ENCODE measurements at places on chromosomes 2 and 18.
A peak's percentile ranks its signal among the peaks of the same experiment; 100 is the strongest.

DNA sequence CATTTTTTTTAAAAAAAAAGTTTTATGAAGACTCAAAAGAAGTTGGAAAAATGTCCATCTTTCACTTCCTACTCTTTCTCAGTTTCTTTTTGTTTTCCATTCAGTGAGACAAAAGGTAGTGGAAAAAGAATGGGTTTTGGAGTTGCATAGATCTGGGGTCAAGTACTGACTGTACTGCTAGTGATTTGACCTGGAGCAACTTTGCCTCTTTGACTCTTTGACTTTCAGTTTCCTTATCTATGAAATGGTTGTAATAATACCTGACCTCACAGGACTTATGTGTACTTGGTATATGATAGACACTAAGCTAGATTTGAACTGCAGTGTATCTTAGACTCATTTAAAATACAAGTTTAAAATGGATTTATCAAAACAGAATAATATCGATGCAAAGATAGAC is 3.5 kb upstream of the KCNE4 start:
- DNase-seq, result no peak

GRCh38 chr18:6414118-6414722 is 491 bp downstream of the L3MBTL4 start:
- DNase-seq, result no peak

GRCh38 chr2:231482806-231483391 is 18.6 kb upstream of the NCL start:
- DNase-seq, result peak; percentile 59

DNA sequence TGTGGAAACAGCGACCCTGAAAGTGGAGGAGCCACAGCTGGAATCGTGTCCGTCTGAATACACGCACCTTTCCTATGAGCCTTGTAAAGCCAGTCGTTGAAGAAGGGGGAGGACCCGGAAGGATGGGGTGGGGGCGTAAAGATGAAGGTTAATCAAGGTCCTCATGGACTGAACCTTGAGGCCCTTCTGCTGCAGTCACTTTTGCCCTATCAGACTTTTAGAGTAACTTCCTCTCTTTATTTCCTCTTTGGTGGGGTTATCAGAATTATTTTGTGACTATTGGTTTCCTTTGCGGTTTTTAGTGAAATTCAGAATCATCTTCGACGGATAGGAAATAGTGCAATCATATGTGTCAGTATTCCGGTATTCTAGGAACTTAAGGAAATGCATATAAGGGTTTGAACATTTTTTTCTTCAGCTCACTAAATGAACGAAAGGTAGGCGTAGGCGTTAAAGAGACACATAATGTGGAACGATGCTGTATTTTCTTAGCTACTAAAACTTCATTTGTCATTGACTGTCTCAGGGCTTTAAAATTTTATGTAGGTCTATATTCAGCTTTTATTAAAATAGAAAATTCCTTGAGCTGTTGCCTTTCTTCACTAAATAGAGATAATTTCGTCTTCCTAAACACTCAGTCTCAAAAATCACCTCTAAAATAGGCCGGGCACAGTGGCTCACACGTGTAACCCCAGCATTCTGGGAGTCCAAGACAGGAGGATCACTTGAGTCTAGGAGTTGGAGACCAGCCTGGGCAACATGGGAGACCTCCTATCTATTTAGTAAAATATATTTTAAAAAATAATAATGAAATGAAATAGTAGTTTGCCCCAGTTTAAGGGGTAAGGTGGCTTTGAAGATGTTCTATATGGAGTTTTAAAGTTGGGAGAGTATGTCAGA is 1.4 kb upstream of the YES1 start:
- DNase-seq, result no peak

- DNase-seq, result peak; percentile 89
Measured at GRCh38 chr2:11738589-11739436, 7.6 kb upstream of the LPIN1 start.

DNA sequence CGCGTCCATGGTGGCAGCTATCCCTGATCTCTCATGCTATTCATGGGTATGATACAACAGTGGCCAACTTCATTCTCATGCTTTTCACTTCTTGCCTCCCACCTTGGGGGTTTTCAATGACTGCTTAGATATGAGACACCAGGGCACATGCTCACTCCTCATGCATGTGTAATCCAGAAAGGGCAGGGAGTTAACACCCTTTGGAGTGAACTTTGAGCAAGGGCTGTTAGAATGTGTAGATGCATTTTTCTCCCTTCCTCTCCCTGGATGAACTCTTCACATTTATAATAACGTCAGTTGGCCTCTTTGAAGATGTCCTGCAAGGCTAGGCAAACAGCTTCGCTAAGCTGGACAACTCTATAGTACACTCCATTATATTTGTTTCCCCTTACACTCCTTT is 56.7 kb downstream of the DPP10 start:
- DNase-seq, result no peak

DNA sequence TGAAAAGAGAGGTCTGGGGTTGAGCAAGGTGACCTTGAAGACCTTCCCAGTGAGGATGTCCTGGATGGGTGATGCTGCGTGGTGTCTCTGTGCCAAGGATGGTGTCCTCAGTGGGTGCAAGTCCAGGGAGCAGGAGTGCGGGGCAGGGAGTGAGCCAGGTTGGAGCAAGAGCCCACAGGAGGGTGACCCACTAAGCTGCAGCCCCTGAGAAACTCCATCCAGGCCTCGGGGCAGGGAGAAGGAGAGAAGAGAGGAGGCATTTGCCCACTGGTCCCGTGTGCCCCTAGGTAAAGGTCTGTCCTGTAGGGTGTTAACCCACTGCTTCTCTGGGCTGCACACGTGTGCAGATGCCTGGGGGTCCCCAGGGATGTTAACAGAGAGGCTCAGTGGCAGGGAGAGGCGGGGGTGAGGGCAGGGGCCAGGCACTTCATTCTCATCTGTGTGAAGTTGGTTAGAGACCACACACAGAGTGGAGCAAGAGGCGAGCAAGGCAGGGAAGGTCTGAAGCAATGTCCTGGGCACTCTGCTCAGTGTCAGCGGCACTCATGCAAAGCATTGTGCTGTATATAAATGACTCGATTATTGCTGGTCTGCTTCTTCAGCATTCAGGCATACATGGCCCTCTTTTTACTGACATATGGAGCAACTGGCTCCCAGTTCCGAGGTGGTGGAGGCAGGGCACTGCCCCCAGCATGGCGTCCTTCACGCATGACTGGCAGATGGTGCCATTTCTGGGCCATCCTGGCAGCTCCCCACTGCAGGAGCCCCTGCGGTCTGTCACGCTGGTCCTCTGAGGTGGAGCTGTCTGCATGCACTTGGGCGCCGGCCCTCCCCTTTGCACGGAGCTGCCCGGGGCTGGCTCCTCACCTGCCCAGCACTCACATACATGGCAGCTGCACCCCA is 117.2 kb upstream of the HS6ST1 start:
- DNase-seq, result no peak

- DNase-seq, result peak; percentile 46
Measured at GRCh38 chr18:62957885-62958472, 242.6 kb downstream of the PHLPP1 start.

DNA sequence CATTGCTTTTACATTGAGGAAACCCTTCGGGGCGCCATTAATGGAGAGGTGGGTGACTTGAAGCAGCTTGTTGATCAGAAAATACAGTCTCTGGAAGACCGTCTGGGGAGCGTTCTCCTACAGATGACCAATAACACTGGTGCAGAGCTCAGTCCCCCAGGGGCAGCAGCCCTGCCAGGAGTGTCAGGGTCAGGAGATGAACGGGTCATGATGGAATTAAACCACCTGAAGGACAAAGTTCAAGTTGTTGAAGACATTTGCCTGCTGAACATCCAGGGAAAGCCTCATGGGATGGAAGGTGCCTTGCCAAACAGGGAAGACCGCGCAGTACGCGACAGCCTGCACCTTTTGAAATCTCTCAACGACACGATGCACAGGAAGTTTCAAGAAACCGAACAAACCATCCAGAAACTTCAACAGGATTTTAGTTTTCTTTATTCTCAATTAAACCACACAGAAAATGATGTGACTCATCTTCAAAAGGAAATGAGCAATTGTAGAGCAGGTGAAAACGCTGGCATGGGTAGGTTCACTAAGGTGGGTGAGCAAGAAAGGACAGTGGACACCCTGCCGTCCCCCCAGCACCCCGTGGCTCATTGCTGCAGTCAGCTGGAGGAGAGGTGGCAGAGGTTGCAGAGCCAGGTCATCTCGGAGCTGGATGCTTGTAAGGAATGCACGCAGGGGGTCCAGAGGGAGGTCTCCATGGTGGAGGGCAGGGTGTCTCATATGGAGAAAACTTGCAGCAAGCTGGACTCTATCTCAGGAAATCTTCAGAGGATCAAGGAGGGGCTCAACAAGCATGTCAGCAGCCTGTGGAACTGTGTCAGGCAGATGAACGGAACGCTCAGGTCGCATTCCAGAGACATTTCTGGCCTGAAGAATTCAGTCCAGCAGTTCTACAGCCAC is 45.0 kb downstream of the EMILIN2 start:
- no peak for DNase-seq
